ENCODE measurements at places on chromosomes 5 and 9.

DNA sequence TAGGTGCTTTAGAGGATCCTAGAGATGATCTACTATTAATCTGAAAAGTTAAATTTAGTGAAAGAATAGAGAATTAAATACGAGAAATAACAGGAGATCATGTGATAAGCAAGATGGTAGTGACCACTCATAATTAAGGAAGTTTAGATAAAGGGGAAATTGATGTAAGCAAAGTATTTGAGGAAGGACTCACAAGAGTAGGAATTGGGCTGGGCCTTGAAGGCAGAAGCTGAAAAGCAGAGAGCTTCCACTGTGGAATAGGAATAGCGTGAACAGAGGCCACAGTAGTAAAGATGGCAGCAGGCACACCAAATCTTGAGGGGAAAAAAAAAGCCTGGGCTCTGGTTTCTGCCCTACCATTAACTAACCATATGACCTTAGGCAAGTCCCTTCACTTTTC is 38.0 kb downstream of the KIF24 start:
- no peak overlapping the region for H3K4me3 ChIP-seq
- no peak overlapping the region for H3K27ac ChIP-seq
- no peaks in the 10 kb centered on the region for H3K27me3 ChIP-seq
- no peaks in the 10 kb centered on the region for H3K4me1 ChIP-seq
- H3K36me3 ChIP-seq, result peaks cover 9% of the 10 kb centered on the region
- no peak for DNase-seq

GRCh38 chr5:57862471-57862911 is 379.9 kb upstream of the ACTBL2 start:
- H3K27me3 ChIP-seq, result no peaks in the 10 kb centered on the region
- no peak overlapping the region for H3K27ac ChIP-seq
- H3K4me1 ChIP-seq, result no peaks in the 10 kb centered on the region
- H3K36me3 ChIP-seq, result no peaks in the 10 kb centered on the region

- no peak overlapping the region for H3K4me3 ChIP-seq
- H3K27ac ChIP-seq, result no peak overlapping the region
- no peaks in the 10 kb centered on the region for H3K27me3 ChIP-seq
- no peaks in the 10 kb centered on the region for H3K36me3 ChIP-seq
- no peak for DNase-seq
Observed at GRCh38 chr5:82985763-82986162, 91.4 kb downstream of the TMEM167A start.

DNA sequence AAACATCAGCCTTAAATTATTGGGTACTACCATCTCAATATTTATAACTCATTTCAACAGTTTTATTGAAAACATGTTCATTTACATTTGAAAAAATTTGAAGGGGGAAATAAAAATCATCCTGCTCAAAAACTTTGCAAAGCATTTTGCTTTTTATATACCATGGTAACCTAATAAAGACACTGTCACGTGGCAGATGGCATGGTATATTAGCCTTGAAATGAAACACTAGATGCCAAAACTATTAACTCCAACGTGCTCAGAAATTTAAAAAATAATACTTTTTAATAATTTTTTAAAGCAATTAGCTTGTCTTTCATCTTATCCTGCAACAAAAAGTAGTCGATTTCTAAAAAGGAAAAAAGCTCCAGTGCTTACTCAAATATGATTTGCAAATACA is 88.6 kb upstream of the NFIB start:
- H3K27ac ChIP-seq, result no peak overlapping the region
- H3K36me3 ChIP-seq, result no peaks in the 10 kb centered on the region
- no peaks in the 10 kb centered on the region for H3K4me1 ChIP-seq
- no peak overlapping the region for H3K4me3 ChIP-seq
